Liver (tissue), 10 donors: ENCODE measurements at places on chromosomes 12 and 14. TPM values are rescaled to one million over a fixed set of nuclear protein-coding genes. Genes with fewer than 3 reads are reported as not detected.

CEBPE gene
- total RNA-seq, result 4.4 TPM

ABCB9 gene
- total RNA-seq, result 3.3 TPM

REC8 gene
- total RNA-seq, result 3.8 TPM

GRCh38 chr12:42666671-42667243 is 77.2 kb upstream of the PRICKLE1 start:
- no peak for DNase-seq

GRCh38 chr12:57171668-57172067 is 24.2 kb upstream of the LRP1-AS start:
- DNase-seq, result no peak
